ENCODE measurements at places on chromosomes 1 and 21.

DNA sequence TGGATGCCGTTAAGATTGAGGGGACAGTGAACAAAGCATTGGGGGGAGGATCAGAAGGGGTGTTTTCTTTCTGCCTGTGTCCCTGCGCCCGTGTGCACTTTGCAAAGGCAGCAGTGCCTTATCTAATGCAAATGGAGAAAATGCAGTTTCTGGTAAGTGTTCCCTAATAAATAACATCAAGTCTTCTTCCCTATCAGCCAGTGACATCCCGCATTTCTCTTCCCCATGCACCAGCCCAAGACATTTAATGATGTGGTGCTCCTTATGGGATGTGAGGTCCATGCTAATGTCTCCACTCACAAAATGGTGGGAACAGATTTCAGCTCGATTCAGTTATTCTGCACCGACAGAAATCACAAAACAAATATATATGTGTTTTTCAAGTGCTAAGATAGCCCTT lies 111.8 kb downstream of the PBX1 start:
- no peak overlapping the region for H3K4me3 ChIP-seq
- H3K36me3 ChIP-seq, result no peaks in the 10 kb centered on the region
- no peak for DNase-seq
- H3K4me1 ChIP-seq, result no peaks in the 10 kb centered on the region

- H3K27ac ChIP-seq, result no peak overlapping the region
- no peak overlapping the region for H3K4me3 ChIP-seq
- peak; percentile 60 for DNase-seq
- no peaks in the 10 kb centered on the region for H3K4me1 ChIP-seq
- H3K36me3 ChIP-seq, result no peaks in the 10 kb centered on the region
Measured at GRCh38 chr1:110136911-110137310, 13.4 kb upstream of the SLC6A17 start.

DNA sequence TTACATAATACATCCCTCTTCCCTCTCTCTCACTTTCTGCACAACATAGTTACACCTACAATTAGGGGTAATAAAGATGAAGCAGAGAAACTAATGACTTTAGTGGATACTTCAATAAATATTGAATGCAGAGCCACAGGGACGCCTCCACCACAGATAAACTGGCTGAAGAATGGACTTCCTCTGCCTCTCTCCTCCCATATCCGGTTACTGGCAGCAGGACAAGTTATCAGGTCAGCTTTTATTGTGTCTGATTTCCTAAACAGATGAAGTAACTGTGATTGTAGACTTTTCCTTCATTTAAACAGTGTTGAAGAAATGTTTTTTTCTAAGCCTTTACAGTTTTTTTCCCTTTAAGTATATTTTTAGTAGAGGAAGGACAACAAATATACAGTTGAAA lies 281.6 kb downstream of the TPR start:
- H3K36me3 ChIP-seq, result no peaks in the 10 kb centered on the region
- DNase-seq, result no peak
- H3K27ac ChIP-seq, result no peak overlapping the region
- no peaks in the 10 kb centered on the region for H3K27me3 ChIP-seq
- no peak overlapping the region for H3K4me3 ChIP-seq

GRCh38 chr1:109252893-109253802 lies 3.8 kb downstream of the CELSR2 start:
- H3K4me3 ChIP-seq, result peak overlapping the region; percentile 12
- H3K27ac ChIP-seq, result peak overlapping the region; percentile 79
- no peak for DNase-seq
- no peaks in the 10 kb centered on the region for H3K36me3 ChIP-seq
- no peaks in the 10 kb centered on the region for H3K27me3 ChIP-seq

GRCh38 chr21:33552093-33552998 lies 9.5 kb downstream of the SON start:
- no peak overlapping the region for H3K27ac ChIP-seq
- no peaks in the 10 kb centered on the region for H3K27me3 ChIP-seq
- no peak overlapping the region for H3K4me3 ChIP-seq
- H3K36me3 ChIP-seq, result peaks cover 90% of the 10 kb centered on the region

- H3K4me1 ChIP-seq, result no peaks in the 10 kb centered on the region
- no peak overlapping the region for H3K4me3 ChIP-seq
- DNase-seq, result no peak
- H3K27ac ChIP-seq, result no peak overlapping the region
Measured at GRCh38 chr1:98232678-98233077, 311.8 kb upstream of the DPYD start.

DNA sequence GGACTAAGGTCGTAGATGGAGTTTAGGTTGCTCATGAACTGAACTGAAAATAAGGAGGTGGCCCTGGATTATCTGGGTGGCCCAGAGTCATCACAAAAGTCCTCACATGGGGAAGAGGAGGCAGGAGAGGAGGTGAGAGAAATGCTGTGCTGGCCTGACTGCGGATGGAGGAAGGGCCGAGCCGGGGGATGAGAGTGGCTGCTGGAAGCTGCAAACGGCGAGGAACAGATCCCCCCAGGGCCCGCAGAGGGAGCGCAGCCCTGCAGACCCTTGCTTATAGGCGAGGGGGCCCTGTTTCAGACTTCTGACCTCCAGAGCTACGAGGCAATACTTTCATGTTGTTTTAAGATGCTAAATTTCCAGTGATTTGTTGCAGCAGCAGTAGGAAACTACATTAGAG lies 102.7 kb upstream of the C1orf174 start:
- H3K4me1 ChIP-seq, result no peaks in the 10 kb centered on the region
- peak; percentile 43 for DNase-seq
- no peak overlapping the region for H3K27ac ChIP-seq
- H3K27me3 ChIP-seq, result peaks cover 39% of the 10 kb centered on the region
- H3K36me3 ChIP-seq, result no peaks in the 10 kb centered on the region

DNA sequence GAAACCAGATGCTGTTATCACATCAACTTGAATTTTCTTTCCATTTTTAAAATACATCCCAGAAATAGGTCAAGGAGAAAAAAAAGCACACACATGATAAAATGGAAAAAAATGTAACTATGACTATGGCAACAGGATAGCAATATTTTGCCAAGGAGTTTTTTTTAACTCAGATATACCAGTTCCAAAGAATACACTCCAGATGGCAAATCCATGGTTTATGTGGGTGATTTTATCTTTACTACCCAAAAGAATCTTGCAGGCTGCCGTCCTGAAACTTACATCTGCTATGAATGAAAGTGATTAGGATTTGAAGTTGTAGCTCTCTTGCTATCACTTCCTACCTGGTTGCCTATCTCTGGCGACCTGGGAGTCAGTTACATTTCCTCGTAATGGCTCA lies 91.0 kb upstream of the PLPPR4 start:
- H3K36me3 ChIP-seq, result no peaks in the 10 kb centered on the region
- no peaks in the 10 kb centered on the region for H3K27me3 ChIP-seq
- no peak for DNase-seq
- no peak overlapping the region for H3K4me3 ChIP-seq
- no peaks in the 10 kb centered on the region for H3K4me1 ChIP-seq
- no peak overlapping the region for H3K27ac ChIP-seq

DNA sequence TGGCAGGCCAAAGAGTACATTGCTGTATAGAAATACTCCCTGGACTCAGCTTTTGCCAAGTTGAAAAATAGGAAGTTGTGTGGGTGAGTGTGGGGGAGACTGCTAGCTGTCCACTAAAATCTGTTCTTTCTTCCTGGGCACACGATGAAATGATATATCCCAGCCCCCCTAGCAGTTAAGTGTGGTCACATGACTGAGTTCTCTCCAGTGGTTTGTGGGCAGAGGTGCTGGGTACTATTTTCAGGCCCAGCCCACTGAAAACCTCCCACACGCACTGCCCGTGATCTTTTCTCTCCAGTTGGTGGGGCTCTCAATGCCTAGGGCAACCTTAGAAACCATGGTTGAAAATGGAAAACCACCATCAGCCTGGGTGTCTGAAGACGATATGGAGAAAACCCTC lies 119.7 kb upstream of the LMO4 start:
- no peak overlapping the region for H3K27ac ChIP-seq
- no peaks in the 10 kb centered on the region for H3K27me3 ChIP-seq
- H3K4me1 ChIP-seq, result no peaks in the 10 kb centered on the region
- DNase-seq, result no peak
- H3K36me3 ChIP-seq, result no peaks in the 10 kb centered on the region
- no peak overlapping the region for H3K4me3 ChIP-seq
